ENCODE measurements at places on chromosomes 1 and 21.

- no peak for DNase-seq
These were observed 27.1 kb upstream of the ZC3H11B start for GRCh38 chr1:219639876-219640577.

GRCh38 chr1:199226163-199226562, 587.3 kb downstream of the PTPRC start:
- peak; percentile 19 for DNase-seq

DNA sequence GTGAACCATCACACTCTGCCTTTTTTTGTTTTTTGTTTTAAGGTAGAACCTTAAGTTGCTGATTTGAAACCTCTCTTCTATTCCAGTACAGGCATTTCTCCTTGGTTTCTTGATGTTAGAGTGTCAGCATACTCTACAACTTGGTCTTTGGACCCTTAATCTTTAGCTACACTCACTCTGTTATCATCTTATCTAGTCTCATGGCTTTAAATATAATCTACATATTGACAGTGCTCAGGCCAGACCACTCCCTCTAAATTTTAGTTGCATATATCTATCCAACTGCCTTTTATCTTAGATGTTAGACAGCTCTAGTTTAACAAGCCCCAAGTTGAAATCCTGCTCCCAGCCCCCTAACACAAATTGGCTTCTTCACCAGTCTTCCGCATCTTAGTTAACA, 22.1 kb downstream of the NME7 start:
- DNase-seq, result no peak

- DNase-seq, result no peak
These were observed 240.2 kb downstream of the ATG4C start for GRCh38 chr1:63024132-63024531.

- DNase-seq, result no peak
These were observed 6.3 kb upstream of the CD247 start for GRCh38 chr1:167524651-167525050.

GRCh38 chr1:201250326-201251011, 32.8 kb upstream of the PKP1 start:
- DNase-seq, result no peak

DNA sequence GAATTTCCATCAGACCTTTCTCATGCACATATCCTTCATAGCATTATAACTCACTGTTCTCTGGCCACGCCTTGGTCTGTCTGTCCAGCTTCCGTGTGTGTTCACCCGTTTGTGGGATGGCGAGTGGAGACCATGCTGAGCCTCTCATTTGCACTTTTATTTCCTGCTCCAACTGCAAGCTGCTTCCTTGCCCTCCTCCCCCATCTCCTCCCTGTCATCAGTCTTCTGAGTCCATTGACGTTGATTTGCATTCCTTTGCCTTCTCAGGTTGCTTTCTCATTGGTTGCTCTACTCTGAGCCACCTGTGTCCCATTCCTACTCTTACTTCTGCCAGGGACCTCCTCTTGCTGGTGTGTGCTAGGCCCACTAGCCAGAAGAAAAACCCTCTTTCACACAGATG, 146.4 kb downstream of the NOS1AP start:
- DNase-seq, result no peak

GRCh38 chr1:42469727-42470126, 6.6 kb downstream of the CCDC30 start:
- DNase-seq, result no peak

- DNase-seq, result no peak
These were observed 14.2 kb downstream of the UTP11 start for GRCh38 chr1:38026592-38027200.

DNA sequence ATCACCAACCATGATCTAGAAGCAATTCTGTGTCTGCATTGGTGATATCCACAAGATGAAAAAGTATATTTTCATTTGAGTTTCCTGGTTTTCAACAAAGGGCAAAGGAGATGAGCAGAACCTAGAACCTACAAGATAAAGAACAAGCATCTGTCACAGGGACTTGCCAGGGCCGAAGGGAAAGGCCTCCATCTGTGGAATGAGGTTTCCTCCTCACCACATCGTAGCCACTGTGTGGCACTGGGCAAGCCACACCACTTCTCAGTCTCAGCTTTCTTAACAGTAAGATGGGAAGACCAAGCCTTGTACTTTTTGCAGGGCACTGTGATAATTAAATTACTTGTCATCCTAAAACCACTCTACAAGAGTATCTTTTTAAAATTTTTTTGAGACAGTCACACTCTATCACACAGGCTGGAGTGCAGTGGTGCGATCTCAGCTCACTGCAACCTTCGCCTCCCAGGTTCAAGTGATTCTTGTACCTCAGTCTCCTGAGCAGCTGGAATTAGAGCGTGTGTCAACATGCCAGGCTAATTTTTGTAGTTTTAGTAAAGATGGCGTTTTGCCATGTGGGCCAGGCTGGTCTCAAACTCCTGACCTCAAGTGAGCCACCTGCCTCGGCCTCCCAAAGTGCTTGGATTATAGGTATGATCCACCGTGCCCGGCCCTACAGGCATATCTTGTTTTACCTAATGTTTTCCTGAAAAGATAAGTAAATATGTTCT, 45.8 kb downstream of the ARHGEF11 start:
- no peak for DNase-seq

DNA sequence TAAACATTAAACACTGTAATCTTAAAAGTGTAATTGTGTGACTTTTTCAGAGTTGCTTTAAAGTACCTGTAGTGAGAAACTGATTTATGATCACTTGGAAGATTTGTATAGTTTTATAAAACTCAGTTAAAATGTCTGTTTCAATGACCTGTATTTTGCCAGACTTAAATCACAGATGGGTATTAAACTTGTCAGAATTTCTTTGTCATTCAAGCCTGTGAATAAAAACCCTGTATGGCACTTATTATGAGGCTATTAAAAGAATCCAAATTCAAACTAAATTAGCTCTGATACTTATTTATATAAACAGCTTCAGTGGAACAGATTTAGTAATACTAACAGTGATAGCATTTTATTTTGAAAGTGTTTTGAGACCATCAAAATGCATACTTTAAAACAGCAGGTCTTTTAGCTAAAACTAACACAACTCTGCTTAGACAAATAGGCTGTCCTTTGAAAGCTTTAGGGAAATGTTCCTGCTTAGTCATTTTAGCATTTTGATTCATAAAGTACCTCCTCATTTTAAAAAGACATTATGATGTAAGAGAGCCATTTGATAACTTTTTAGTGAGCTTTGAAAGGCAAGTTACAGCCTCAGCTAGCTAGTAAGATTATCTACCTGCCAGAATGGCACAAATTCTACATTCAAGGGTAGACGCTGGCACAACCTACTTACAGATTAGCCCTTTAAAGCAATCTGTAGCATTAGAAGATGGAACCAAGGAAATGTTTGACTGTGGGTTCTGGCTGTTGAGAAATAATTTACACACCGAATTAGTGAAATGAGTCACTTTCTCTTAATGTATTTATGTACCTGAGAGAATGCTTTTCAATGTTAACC, 9.4 kb downstream of the SOD1 start:
- no peak for DNase-seq

- DNase-seq, result no peak
These were observed 69.3 kb downstream of the MAN1A2 start for GRCh38 chr1:117436513-117436912.

- peak; percentile 95 for DNase-seq
These were observed at the start of the genes C1orf122 and YRDC for GRCh38 chr1:37807555-37808368. Gene C1orf122, plus strand, starts transcription at chr1:37807790. Its CDS starts 615 bp downstream, at chr1:37808405. Gene YRDC, minus strand, starts transcription at chr1:37808208. Its CDS starts 28 bp downstream, at chr1:37808180.

- no peak for DNase-seq
These were observed 21.7 kb downstream of the SDC3 start for GRCh38 chr1:30886710-30887428.

DNA sequence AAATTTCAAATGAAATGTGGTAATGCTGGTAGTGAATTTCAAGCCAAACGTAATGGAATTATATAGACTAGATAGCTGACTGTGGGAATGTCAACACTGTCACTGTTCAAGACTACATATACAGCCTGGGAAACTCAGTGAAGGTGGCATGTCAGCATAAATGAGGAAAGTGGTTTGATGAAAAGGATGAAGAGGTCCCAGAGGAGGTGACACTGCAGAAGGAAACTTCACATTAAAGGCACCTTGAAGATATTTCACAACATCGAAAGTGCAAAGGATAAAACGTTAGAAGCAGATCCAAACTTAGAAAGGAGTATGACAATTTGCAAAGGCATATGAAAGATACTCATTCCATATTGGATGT, 25.7 kb downstream of the MAPKAPK2 start:
- DNase-seq, result no peak

GRCh38 chr21:23921670-23922418, 1685.4 kb downstream of the MRPL39 start:
- DNase-seq, result no peak

DNA sequence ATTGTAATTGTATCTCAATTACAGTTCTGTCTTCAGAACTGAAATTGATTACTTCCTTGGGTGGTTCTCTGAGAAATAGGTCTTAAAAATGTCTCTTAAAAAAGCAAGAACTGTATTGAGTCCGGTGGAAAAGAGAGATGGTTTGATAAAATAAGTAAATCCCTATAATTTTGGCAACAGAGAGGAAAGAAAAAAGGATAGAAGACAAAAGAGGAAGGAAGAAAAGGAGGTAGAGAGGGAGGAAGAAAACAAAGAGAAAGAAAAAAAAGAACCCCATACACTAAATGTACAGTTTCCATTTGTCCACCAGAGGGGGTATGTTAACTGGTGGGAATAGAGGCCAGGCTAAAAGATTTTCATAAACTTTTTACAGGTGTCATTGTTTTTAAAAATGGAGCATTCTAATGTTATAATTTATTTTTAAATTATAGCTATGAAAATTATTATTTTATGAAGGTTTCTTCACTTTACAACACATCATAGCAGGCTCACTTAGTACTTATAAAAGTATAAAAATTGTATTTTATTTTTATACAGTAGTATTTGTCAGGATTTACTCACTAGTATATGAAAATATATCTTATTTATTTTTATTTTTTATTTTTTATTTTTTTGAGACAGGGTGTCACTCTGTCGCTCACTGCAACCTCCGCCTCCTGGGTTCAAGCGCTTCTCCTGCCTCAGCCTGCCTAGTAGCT, 2.1 kb upstream of the UBE2T start:
- peak; percentile 41 for DNase-seq

GRCh38 chr1:183792300-183792699, 12.6 kb upstream of the RGL1 start:
- DNase-seq, result no peak

- DNase-seq, result no peak
These were observed 25.1 kb upstream of the SLAMF6 start for GRCh38 chr1:160548183-160548582.

DNA sequence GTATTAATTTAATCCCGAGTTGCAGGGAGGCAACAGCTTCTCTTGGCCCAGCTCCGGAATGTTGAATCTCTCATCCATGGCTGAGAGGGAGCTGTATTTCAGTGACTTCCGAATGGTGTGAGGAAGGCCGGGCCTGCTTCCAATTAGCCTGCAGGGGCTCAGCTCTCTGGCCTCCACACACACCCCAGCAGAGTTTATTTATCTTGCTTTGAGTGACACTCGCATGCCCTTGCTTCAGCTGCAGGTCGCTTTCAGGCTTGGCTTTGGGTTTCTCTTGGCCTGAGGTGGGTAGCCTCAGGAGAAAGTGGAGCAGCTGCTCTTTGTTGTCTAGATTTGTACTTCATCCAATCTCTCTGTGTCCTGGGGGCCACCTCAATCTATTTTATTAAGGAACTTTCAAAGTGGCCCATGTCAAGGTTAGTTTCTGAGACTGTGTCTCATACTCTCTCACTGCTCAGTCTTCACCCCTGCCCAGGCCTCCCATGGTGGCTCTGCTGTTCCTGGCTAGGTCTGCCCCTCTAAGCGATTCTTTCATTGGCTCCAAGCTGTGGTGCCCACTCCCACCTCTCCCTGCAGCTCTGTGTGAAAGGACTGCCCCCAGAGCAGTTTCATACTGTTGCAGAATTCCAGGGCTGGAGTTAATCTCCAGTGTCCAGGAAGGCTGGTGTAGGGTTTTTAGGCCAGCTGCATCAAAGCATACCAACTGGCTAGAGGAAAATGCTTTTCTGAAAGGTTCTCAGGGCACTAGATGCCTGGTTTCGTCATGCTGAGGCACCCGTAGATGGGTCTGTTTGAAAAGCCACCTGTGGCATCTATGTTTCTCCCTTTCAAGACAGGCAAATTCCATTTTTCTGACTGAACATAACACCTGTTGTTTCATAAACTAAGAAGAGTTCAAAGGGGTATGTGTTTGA, 153.5 kb downstream of the PLXNA2 start:
- no peak for DNase-seq

GRCh38 chr21:25400427-25400826, 206.9 kb downstream of the MRPL39 start:
- no peak for DNase-seq

DNA sequence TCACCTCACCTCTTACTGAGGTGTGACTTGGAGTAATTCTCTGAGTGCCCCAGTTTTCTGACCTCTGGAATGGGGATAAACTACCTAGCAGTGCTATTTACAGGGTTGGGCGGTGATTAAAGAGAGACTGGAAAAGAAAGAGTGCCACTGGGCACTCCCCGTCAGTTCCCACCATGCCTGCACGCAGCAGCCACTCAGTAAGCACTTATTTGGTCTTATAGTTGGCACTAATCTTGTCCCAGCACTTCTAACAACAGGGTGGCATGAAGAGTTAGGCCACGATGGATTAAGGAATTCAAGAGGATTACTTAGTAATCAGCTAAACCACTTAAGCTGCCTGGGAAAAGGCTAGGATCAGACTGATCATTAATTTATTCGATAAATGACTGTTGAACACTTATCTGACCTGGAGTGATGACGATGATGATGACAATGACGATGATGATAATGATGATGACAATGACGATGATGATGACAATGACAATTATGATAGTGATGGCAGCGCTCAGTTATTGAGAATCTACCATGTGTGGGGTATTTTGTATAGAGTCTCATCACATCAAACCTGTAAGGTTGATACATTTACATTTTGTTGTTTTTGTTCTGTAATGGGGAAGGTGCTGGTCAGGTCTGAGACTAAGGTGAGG, 5.4 kb downstream of the CITED4 start:
- no peak for DNase-seq

DNA sequence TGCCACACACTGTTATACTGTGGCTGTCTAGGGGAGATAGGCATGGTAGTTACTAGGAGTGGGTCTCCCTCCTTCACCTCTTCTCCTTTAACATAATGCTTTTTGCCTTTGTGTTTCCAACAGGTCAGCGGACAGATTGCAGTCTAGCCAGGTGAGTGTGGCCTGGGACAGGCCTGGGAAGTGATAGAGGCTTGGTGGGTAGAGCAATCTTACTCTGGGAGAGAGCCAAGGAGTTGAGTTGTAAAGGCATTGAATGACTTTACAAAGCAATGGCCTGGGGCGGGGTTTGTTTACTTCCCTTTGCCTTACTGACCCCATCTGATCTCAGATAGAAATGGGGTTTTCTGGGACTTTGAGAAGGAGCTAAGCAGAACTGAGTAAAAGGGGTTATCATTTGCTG, 51.0 kb upstream of the IKBKE start:
- DNase-seq, result no peak

DNA sequence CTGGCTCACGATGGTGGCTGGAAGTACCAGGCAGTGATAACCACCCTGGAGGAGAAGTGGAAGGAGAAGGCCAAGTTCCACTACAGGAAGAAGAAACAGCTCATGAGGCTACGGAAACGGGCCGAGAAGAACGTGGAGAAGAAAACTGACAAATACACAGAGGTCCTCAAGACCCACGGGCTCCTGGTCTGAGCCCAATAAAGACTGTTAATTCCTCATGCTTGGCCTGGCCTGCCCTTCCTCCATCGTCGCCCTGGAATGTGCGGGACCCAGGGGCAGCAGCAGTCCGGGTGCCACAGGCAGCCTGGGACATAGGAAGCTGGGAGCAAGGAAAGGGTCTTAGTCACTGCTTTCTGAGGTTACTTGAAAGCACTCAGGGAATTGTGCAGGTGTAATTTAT, 10.8 kb downstream of the IL24 start:
- no peak for DNase-seq

GRCh38 chr21:31964692-31965091, 91.9 kb downstream of the HUNK start:
- DNase-seq, result no peak

Measured in HTR-8/SVneo (cell line).